ENCODE measurements at places on chromosomes 13 and 19.
A peak's percentile ranks its signal among the peaks of the same experiment; 100 is the strongest.

GRCh38 chr13:72552731-72553130 lies 174.7 kb downstream of the MZT1 start:
- DNase-seq: no peak

DNA sequence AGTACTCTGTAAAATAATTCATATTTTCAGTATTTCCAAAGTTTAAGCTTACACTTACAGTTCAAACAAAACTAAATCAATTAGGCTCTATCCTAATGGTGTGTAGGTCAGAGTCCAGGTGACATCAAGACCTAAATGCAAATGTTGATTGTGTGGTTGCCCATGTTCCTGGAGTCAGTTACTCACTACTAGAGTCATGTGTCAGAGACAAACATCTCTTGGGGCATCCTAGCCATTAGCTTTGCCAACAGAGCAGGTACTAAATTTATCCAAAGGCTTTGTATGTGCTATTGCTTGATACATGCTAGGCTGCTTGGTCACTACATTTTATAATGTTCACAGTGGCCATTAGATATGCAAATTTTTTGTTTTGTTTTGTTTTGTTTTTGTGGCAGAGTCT lies 11.7 kb downstream of the SPRY2 start:
- DNase-seq: no peak

DNA sequence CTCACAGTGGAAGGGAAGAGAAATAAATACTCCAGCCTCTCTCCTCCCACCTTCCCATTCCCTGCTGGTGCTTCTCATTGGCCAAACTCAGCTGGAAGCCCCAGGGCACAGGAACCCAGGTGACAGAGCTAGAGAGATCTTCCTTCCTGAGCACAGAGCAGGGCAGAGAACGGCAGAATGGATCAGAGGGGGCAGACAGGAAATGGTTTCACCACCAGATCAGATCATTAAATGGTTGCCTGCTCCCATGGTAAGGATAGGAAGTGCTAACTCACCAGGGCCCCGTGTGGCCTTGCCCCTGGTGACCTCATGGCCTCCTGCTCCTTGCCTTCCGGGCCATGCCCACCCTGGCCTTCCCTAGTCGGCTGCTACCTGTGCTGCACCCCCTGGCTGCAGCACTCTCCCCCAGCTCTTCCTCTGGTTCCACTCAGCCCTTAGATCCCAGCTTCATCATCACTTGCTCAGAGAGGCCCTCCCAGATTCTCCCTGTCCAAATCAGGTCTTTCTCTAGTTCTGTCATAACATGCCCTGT lies 108.7 kb downstream of the DPF1 start:
- DNase-seq: no peak

DNA sequence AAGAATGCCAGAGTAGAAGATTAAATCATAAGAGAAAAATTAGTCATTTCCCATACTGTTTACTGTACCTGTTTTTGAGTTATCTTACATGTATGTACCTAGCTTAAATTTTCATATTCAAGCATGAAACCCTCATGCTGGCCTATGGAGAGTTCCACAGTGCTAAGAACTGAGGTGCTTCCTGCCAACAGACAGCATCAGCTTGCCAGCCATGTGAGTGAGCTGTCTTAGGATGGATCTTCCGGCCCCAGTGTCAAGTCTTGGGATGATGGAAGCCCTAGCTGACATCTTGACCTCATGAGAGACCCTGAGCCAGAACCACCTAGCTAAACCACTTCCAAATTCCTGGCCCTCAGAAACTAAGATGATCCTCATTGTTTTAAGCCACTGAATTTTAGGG lies 90.1 kb downstream of the SERP2 start:
- DNase-seq: no peak

DNA sequence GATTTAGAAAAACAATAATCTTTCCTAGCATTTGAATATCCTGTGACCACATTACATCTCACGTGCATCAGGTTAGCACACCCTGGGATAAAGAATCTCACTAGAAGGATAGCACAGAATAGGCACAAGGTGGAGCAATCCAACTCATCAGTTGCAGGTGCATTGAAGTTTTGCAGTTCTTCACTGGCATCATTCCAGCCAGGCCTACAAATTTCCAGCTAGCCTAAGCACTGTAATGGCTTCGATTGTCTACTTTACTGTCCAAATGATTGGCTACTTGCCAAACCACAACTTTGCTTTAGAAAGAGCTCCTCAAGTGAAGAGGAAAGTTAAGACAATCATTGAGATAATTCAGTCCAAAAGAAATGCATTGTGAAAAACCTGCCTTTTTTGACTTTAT lies 89.5 kb downstream of the SPRY2 start:
- DNase-seq: peak; percentile 75

DNA sequence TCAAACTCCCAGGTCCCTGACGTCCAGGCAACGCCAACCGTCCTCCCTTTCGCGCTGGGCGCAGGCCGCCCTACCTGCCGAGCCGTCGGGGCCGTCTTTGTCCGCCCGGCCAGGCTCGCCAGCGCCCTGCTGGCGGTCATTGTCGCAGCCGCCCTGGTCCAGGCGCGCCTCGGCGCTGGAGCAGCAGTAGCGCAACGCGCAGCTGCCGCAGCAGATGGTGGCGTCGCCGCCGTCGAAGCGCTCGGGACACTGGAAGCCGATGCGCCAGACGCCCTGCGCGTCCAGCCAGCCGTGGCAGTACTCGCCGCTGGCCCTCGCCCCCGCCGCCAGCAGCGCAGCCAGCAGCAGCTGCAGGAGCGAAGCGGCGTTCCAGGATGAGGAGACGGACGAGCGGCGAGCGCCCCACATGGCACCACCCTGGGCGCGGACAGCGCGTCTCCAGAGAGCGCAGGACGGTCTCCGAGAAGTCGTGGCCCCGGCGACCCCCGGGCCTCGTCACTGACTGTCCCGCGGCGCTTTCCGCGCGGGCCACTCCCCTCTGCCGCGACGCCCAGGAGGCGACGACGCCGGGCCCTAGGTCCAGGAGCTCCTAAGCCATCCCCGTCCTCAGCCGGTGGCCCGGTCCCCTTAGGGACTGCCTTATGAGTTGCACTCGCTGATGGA lies 1.1 kb downstream of the SHISA2 start:
- DNase-seq: peak; percentile 8

DNA sequence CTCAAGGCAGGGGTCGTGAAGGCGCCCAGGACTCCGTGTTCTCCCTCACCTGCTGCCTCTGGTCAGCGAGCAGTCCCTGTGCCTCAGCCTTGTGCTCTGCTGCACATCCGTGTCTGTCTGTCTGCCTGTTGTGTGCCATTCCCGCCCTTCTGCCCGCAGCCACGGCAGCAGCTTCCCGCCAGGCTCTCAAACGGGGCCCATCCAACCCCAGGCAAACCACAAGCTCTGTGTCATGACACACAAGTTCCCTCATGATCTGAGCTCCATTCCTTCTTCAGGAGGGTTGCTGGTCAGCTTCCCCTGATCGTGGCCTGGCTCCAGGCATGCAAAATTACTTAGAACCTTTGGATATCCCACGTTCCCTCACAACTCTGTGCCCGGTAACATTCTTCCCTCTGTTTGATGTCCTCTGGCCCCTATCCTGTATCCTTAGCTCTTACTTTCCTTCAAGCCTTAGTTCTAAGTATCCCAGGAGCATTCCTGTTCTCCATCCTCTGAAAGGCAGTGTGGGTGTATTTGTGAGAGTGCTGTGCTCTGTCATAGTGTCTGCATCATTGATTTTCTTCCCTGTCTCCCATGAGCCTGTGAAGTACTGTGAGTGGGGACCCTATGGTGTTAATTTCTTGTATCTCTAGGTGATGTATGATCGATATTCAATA lies 3.2 kb downstream of the GPR183 start:
- DNase-seq: no peak

DNA sequence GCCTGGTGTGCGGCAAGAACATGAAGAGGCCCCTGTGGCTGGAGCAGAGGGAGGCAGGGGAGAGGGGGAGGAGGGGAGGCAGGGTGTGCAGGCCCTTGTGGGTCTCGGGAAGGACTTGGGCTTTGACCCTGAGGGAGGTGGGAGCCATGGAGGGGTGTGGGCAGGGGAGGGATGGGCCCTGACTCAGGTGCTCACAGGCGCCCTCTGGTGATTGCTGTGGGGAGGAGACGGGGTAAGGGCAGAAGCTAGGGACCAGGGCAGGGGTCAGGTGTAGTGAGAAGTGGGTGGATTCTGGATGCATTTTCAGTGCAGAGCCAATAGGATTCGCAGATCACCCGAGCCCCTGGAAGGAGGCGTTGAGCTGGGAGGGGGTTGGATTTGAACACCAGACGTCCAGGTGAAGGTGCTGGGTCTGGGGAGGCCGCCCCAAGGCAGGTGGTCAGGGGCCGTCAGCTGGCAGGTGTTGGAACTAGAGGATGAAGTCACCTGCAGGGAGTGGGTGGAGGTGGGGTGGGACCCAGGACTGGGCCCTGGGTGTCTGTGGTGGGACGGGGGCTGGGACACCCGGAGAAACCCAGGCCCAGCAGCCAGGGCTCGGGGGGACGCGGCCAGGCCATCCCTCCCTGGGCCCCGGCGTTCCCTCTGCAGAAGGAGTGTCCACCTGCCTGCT lies 185.4 kb downstream of the KDM4B start:
- DNase-seq: peak; percentile 41

GRCh38 chr19:3071768-3072167 lies 9.5 kb upstream of the TLE5 start:
- DNase-seq: no peak

GRCh38 chr19:517721-518597 lies 10.7 kb downstream of the TPGS1 start:
- DNase-seq: no peak

DNA sequence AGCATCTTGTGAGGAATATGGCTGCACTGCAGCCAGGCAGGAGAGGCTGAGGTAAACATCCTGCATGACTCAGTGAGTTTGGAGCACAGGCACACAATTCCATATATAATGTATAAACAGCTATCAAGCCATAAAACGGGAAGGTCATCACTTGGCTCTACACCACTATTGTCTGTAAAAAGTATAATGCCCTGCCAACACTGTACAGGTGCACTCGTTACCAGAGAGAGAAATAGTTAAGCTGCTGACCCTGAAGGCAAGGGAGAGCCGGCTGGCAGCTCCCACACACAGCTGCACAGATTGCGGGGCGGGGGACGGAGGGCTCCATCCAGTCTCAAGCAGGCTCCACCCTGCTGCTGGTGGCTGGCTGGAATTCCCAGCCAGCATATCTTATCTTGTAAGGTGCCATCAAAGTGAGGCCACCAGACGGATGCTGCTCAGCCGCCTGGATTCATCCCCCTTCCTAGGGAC lies 668.1 kb downstream of the SLITRK5 start:
- DNase-seq: no peak

DNA sequence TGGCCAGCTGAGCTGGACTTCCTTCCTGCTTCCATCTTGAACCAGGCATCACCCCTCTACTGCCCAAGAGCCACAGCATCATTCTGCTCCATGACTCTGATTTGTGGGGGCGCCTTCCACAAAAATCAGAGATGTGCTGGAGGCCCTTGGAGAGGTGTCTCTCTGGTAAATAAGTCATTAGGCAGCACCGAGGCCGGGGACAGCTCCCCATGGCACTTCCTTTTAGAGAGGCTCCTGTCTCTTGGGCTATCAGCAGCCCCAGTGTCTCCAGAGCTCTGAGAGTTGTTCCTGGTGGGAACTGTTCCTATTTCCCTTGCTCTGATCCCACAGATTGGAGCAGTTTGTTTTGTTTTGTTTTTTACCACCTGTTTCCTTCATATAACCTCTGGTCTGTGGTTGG lies 19.9 kb downstream of the NWD1 start:
- DNase-seq: peak; percentile 22

DNA sequence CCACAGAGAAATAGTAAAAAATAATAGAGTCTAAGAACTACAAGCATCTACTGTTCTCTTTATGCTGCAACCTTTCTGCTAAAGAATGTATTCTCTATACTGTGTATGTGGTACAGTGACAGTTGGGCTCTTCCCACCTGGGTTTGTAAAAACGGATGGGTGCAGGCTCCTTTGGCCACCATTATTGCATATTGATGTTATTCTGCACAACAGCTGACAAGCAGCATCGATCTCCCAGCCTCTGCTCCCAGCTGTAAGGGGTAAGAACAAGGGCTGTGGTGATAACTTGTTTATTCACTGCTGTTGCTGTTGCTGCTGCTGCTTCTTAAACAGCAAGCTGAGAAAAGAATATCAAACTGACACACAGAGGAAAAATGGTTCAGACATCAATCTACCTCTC lies 56.1 kb downstream of the KCNRG start:
- DNase-seq: no peak

GRCh38 chr13:23320926-23321534 lies 112.5 kb downstream of the SACS start:
- DNase-seq: no peak

- no peak for DNase-seq
Observed at GRCh38 chr19:51066393-51067186, 1.7 kb upstream of the KLK13 start.

GRCh38 chr13:103178986-103179943 lies 113.0 kb upstream of the SLC10A2 start:
- DNase-seq: no peak

DNA sequence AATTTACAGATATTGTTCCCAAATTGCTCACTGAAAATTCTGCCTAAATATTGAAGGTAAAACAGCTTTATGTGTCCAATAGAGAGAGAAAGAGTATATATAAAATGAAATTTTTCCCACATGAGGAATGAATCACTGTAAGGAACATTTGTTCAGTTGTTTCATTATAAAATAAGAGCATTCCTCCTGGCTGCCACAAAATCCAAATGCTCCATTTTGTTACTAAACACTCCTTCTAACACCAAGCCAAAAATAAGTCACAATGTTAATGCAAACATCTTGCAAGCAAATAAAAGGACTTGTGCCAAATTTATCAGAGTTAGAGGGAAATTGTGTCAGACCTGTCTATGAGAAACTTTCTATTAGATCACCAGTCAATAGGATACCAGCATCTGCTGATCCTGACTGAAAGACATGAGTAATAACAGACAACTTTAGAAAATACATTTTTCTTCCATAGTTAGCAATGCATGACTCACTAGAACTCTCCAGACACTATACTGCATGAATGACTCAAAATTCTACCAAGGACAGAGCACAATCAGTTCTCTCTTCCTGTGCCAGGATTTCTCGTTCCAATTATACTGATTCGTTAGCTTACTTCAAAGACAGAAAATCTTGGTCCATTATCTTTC lies 83.5 kb upstream of the FNDC3A start:
- DNase-seq: no peak

- DNase-seq: no peak
Observed at GRCh38 chr13:98900442-98900841, 77.4 kb downstream of the DOCK9 start.

DNA sequence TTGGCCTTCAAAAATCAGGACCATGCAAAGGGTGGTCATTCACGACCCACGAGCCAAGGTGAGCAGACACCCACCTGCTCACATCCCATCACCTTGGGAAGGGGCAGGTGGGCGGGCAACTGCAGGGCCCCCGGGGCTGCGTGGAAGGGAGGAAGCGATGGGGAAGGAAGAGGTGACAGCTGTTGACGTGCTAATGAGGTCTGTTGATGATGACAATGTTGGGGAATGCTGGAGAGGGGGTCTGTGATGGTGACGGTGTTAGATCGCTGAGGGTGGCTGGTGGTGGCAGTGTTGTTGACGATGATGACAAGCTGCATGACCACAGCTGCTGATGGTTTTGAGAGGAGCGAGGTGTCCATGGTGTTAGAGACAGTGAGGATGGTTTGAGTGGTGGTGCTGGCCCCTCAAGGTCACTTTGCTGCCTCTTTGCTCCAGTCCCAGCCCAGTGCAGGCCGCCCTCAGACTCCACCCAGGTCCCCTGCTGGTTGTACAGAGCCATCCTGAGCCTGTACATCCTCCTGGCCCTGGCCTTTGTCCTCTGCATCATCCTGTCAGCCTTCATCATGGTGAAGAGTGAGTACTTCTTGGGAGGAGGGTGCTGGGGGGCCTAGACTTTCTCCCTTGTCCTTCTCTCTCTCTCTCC lies 900 bp downstream of the MCEMP1 start:
- no peak for DNase-seq

- DNase-seq: peak; percentile 95
Observed at GRCh38 chr19:48965040-48965805, at the start of gene FTL. Gene FTL (plus strand): TSS chr19:48965309. CDS start chr19:48965508, 199 bp downstream.

Data from RPMI8226 (cell line).